ENCODE measurements at places on chromosomes 3 and 15.

DNA sequence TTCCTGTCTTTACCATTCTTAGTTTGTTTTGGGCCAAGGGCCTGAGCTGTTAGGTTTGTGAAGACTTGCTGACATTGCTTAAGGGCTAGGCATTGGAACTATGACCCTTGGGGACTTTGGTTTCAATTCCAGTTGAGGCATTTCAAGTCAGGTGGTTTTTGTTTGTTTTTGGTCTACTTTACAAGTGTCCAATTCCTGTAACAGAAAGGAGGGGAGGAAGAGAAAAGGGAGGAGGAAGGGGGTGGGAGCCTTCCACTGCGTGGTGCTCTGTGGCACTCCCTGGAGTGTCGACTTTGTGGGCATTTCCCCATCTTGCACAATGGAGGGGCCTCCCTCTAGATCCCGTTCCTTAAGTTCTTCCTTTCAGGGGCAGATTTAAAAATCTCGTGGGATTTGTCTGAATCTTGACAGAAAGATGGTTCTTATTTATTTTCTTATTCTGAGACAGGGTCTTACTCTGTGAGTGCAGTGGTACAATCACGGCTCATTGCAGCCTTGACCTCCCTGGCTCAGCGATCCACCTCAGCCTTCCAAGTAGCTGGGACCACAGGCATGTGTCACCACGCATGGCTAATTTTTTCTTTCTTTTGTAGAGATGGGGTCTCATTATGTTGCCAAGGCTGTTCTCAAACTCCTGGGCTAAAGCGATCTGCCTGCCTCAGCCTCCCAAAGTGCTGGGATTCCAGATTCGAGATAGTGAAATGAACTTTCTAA lies 59.5 kb upstream of the RYK start:
- no peak for DNase-seq

DNA sequence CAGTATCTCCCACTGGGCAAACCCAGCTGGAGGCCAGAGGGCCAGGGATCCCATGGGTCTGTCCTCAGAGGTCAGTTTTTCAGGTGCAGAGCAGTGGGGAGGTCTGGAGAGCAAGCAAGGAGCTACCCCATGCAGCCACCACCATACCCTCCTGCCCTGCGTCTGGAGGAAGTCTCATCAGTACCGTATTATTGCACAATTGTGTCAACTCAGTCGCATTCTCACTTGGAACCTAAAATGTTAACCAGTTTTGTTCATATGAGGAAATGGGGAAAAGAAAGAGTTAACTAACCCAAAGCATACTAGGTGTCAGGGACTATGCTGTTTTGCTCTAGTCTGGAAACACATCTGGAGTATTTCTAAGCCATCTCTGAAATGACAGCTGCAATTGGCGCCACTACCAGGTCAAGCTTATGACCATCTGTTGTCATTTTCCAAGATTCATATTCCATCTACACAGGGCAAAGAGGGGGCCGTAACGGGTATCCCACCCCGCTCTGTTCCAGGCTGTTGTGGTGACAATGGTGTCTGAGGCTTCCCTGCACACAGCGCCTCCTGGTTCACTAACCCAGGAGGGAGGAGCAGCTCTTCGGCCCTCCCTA lies 16.9 kb upstream of the APBA2 start:
- no peak for DNase-seq

GRCh38 chr3:101204246-101204645 lies 116.1 kb downstream of the IMPG2 start:
- DNase-seq, result no peak

GRCh38 chr3:181683563-181683962 lies 28.2 kb upstream of the SOX2 start:
- DNase-seq, result no peak

DNA sequence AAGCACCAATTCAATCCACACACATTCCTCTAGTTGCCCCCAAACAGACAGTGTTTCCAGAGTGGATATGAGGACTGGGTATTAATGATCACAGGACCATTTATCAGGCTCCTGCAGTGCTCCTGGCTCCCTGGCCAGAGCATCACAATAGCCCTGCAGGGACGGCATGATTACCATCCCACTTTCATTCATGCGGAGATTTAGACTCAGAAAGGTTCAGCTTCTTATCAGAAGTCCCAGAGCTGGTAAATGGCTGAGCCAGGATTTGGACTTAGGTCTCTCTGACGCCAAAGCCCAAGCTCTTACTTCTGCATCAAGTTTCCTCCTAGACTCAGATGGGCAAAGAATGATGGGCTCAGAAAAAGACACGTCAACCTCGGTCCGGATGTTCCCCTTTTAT lies 2.9 kb upstream of the EPHB3 start:
- DNase-seq, result no peak

GRCh38 chr3:53188136-53188685 lies 27.2 kb downstream of the PRKCD start:
- no peak for DNase-seq

DNA sequence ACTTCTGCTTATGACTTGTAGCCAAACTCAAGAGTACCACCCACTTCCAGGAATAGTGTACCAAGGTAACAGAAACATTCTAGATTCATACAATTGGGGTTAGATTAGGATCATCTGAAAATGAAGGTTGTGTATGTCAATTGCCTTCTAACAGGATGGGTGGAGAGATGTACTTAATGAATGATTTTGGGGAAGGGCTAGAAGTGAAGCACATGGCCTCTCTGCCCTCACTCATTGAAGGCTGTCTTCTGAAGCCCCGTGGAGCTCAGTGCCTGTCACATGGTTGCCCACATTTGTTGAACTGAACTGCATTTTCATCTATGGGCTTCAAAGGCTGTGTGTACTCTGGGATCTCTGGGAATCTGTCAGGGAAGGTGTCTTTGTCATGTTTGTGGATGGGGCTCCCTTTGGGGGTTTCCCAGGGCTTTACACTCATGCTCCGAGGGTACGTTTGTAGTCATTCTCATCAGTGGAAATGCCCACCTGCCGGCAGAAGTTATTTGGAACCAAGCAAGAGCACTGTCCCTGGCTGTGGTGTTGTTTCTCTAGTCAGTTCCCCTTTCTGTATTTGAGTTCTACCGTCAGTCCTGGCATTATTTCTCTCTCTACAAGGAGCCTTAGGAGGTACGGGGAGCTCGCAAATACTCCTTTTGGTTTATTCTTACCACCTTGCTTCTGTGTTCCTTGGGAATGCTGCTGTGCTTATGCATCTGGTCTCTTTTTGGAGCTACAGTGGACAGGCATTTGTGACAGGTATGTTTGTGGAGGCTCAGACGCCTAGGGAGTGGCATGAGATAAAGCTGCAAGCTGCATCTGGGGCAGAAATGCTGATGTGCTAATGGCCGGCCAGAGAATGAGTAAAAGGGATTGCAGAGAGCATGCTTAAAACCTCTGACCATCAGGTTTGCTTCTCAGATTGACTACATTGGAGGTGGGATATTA lies 22.4 kb downstream of the CD86 start:
- no peak for DNase-seq
